ENCODE measurements at places on chromosomes 7 and 10.

- DNase-seq: no peak
Measured at GRCh38 chr10:101075775-101076174, 14.0 kb downstream of the KAZALD1 start.

GRCh38 chr7:3218411-3219225, 82.4 kb upstream of the SDK1 start:
- no peak for DNase-seq

DNA sequence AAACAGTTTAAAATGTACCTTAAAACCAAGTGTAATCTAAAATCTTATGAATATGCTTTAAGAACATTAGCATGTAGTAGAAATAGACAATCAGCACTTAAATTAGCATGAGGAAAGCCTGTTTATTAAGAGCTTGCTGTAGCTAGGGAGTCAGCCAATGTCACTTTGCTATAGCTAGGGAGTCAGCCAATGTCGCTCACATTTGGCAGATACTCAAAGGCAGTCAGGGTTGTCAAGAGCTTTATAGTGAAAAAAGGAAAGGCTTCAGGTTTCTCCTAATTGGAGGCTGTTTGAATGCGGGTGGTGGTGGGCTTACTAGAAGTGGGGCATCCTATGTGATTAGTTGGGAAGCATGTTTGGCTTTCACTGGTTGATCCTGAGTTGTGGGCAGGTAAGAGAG, 226.2 kb upstream of the DGKB start:
- DNase-seq: no peak

DNA sequence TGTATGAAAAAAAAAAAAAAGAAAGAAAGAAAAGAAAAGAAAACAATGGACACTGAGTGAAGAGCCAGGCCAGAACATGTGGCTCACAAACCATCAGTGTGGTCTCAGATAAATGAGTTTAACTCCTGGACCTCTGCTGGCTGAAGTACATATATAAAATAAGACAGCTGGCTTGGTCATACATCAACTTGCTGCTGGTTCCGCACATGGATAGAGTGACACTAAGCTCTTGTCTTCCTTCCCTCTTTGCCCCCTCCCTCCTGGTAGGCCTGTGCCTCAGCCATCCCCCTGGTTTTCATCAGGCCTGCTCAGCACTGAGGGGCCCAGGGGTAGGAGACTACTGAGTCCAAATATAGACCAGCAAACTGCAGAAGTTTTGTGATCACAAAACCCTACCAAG, 58.1 kb upstream of the DGKI start:
- no peak for DNase-seq

DNA sequence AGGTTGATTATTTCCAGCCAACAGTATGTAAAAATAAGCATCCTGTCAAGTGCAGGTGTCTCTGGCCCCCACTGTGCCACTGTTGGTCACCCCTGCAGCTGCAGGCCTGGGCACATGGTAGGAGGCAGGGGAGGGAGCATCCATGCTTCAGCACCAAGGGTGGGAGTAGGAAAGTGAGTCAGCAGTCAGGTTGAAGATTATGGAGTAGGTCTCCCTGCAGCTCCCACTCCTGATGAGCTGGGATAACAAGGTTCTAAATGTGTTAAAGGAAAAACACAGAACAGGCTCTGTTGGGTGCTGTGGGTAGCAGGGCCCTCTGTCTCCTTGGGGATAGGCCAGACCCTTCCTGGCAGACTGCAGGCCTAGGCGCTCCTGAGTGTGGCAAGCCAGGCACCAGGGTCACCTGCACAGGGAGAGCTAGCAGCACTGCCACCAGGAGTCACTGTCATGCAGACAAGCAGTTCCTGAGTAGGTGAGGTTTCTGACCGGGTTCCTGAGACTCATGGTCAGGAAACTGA, 59.3 kb downstream of the NUDCD3 start:
- DNase-seq: no peak

- DNase-seq: no peak
Measured at GRCh38 chr7:45689011-45689796, 115.0 kb downstream of the ADCY1 start.

DNA sequence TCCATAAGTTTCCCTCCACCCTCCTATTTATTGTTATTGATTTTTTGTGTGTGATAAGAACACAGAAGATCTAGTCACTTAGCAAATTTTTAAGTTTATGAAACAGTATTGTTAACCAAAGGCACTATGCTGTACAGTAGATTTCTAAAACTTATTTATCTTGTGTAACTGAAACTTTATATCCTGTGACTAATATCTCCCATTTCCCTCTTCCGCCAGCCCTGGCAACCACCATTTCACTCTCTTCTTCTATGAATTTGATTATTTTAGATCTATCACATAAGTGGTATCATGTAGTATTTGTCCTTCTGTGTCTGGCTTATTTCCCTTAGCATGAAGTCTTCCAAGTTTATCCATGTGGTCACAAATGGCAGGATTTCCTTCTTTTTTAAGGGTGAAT, 144.3 kb upstream of the INHBA start:
- no peak for DNase-seq

DNA sequence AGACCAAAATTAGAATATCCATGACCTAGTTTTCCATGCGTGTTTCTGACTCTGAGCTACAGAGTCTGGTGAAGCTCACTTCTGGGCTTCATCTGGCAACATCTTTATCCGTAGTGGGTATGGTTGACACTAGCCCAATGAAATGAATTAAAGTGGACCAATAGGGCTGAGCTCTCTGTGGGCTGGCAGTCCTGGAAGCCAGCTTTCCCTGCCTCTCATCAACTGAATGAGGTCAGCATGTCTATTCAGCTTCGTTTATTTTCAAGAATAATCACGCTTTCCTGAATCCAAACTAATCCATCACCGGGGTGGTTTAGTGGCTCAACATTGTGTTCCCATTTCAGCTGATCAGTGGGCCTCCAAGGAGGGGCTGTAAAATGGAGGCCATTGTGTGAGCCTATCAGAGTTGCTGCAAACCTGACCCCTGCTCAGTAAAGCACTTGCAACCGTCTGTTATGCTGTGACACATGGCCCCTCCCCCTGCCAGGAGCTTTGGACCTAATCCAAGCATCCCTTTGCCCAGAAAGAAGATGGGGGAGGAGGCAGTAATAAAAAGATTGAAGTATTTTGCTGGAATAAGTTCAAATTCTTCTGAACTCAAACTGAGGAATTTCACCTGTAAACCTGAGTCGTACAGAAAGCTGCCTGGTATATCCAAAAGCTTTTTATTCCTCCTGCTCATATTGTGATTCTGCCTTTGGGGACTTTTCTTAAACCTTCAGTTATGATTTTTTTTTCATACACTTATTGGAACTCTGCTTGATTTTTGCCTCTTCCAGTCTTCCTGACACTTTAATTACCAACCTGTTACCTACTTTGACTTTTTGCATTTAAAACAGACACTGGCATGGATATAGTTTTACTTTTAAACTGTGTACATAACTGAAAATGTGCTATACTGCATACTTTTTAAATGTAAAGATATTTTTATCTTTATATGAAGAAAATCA, 35.5 kb downstream of the CAV1 start:
- DNase-seq: no peak

- no peak for DNase-seq
Measured at GRCh38 chr10:60654813-60655464, 123.3 kb upstream of the CDK1 start.

DNA sequence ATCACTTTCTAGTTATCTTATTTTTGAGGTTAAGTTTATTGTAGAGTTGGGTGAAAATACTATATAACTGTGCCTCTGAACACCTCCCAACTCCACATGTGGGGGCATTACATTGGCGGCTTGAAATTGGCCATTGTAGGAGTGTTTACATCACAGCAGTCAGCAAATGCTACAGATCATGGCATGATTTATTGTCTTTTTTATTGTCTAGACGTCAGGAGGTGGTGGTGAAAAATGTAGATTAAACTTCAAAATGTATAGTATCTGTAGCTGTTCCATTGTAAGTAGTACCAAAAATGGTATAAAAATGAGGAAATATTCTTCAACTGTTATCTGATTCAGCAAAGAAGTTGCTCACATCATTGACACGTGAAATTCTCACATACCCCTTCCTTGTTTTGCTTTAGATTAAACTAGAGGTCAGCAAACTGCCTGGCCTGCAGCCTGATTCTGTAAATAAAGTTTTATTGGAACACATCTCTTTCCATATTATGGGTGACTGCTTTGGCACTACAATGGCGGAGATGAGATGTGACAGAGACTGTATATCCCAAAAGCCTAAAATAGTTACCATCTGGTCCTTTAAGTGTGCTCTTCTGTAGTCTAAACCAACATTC, 35.0 kb downstream of the TAF3 start:
- DNase-seq: no peak

DNA sequence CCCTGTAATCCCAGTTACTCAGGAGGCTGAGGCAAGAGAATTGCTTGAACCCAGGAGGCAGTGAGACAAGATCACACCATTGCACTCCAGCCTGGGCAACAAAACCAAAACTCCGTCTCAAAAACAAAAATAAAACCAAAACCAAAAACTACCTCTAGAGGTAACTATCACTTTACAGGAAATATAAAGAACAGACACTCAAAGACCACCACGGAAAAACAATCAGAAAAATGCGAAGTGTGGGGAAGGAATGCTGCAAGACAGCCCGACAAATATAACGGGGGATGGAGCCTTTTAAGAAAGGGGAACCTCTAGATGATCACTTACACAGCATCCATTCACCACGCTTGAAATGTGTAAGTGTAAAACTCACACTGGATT, 4.3 kb downstream of the HNRNPF start:
- no peak for DNase-seq

DNA sequence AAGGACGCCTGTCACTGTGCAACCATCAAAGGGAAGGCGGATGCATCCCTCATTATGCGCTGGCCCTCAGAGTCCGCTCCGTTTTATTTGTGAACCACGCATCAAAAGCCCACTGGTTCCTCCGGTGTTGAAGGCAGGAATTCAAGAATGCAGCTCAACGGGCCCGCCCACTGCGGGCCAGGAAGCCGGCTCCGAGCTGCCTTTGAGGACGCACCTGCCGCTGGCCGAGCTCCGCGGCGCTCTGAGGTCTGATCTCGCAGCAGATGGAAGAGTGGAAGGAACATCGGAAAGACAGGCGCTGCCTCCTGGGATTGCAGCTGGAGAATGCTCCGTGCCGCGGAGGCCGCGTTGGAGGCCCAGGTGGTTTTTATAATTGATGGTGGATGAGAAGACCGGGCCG, 56.9 kb upstream of the ADGRA1 start:
- no peak for DNase-seq

DNA sequence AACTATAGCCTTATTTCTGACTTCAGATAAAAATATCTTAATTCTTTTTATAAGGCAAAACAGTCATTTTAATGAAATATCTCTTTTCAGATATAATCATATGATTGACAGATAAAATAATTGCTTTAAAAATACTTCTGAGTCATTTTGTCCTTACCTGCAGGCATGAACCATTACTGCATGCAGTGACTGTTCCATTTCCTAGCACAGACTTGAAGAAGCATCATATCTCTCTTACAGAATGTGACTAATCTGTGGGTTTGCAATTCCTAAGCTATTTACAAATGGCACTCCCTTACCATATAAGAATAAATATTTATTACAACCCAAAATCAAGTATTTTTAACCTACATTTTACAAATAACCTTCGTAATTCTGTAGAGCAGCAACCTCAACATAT, 120.7 kb downstream of the SRPK2 start:
- no peak for DNase-seq

DNA sequence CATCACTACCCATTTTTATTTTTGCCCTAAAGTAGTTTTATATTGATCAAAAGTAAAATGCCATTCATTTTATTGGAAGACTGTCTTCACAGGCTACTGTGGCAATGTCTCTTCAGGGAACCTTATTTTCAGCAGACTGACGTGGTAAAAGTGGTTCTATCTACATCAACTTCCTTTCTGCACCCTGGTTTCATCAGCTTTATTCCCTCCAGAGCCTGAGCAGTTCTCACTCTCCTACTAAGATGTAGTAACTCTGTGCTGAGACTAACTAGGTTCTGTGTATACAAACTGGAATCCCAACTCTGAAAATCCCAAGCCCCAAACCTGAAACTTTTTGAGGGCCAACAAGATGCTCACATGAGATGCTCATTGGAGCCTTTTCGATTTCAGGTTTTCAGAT, 155.3 kb downstream of the SFMBT2 start:
- DNase-seq: no peak

GRCh38 chr7:324011-324410, 34.0 kb downstream of the FOXL3 start:
- no peak for DNase-seq

GRCh38 chr7:155770241-155770640, 42.0 kb downstream of the SHH start:
- DNase-seq: no peak

- no peak for DNase-seq
Measured at GRCh38 chr7:101333912-101334311, 12.3 kb upstream of the IFT22 start.

GRCh38 chr10:105707603-105708002, 1066.5 kb downstream of the SORCS3 start:
- no peak for DNase-seq

GRCh38 chr10:13853854-13854253, 267.1 kb downstream of the PRPF18 start:
- DNase-seq: no peak

- peak; percentile 10 for DNase-seq
Measured at GRCh38 chr10:128263891-128264688, 137.9 kb upstream of the MKI67 start.

DNA sequence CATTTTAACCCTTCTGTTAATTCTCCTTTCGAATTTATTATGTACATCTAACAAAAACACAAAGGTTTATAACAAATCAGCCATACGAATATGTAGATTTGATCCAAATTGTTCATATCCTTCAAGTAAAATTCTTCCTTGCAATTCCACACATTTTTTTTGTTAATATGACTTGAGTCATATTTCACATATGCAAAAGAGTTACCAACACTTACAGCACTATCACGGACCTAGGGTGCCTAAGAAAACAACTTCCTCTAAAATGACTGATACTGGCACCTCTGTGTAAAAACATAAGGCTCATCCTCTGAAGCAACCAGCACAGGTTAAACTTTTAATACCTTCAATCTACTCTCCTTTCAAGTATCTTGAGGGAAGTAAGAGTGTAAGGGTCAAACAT, 451.8 kb downstream of the SEMA3D start:
- no peak for DNase-seq
